Frontal cortex (tissue), 4 donors: ENCODE measurements at places on chromosomes 7 and 10.

DNA sequence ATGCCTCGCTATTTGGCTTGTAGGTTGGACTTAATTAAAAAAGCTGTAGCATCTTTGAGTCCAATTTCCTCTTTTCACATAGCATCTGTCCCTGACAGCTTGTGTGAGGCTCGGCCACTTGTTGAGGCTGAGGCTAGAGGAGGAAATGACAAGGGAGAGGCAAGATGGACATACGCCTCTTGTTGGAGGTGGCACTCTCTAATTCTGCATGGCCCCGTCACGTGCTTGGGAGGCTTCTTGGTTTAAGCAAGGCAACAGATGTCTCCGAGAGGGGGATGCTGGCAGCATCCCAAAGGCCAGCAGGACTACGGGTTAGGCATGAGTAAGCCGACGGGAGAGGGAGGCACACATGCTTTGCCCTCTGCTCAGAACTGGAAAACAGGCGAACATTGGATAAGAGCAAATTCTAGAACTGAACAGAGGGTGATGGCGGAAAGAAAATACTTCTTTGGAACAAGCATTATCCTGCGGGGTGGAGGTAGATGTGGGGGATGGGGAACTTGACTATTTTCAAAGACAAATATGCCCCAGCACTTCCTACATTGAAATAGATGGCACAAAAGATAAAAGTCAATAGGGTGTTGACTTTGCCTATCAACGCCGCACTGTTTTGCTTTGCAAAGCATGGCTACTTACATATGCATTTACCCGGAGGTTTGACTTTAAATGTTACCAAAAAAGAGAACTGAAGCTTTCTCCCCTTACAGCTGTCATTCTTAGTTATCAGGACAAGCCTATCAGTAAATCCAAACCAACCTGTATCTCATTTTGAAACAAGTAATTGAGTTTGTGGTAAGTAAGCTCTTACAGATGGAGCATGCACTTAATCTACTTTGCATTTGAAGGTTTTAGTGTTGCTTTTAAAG lies 94.8 kb downstream of the CHN2 start:
- DNase-seq: no peak

GRCh38 chr10:103986360-103986759 lies 19.4 kb downstream of the SLK start:
- DNase-seq: no peak

GRCh38 chr10:79404231-79404609 lies 41.2 kb downstream of the ZCCHC24 start:
- DNase-seq: no peak

DNA sequence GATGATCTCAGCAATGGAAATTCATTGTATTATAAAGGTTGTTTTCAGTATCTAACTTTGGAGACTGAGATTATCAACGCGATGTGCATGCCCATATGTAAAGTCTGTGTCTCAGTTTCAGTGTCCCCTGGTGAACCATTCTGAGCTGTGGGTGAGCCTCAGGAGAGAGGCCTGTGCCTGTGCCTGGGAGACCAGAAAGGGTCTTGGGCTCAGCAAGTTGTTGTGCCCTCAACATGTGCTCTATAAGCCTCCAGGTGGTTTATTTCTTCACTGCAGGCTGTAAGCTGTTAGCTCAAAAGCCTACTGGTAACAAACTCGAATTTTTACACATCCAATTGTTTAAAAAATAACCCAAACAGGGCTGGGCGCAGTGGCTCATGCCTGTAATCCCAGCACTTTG lies 151.9 kb downstream of the PKD1L1 start:
- DNase-seq: no peak

GRCh38 chr10:26048756-26049155 lies 114.7 kb downstream of the MYO3A start:
- no peak for DNase-seq

DNA sequence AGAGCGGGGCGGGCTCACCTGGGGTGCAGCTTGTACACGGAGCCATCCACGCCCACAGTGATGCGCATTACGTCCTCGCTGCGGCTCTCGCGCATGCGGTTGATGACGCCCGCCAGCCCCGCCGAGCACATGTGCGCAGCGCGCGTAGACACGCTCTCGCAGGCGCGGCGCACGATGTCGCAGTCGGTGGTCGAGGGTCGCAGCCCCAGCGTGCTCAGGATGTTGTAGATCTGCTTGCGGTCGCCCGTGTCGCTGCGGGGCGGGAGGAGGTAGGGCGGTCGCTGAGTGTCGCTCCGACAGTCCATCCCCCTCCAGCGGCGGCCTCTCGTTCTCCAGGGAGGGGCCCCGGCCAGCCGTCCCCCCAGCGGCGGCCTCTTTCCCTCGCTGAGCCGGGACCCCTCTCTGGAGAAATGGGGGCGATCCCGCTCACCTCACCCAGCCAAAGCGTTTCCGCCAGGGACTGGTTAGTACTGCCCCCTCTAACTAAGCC lies 4.4 kb upstream of the MYL7 start:
- peak; percentile 82 for DNase-seq

- no peak for DNase-seq
Observed at GRCh38 chr10:115572740-115573455, 479.7 kb downstream of the ATRNL1 start.
